Urinary bladder (tissue), 4 donors: ENCODE measurements at places on chromosomes 4 and X. TPM values are rescaled to one million over a fixed set of nuclear protein-coding genes. Genes with fewer than 3 reads are reported as not detected.

Gene LSM6
- 53.1 TPM for polyA plus RNA-seq

GRCh38 chr4:8606966-8607365, 14.4 kb downstream of the CPZ start:
- no peak for DNase-seq

Gene SLC26A1
- polyA plus RNA-seq = 0.20 TPM

Gene RTL3
- 0.03 TPM for polyA plus RNA-seq
